EL (cell line): ENCODE measurements at places on chromosomes 6 and 20.
A peak's percentile ranks its signal among the peaks of the same experiment; 100 is the strongest.

DNA sequence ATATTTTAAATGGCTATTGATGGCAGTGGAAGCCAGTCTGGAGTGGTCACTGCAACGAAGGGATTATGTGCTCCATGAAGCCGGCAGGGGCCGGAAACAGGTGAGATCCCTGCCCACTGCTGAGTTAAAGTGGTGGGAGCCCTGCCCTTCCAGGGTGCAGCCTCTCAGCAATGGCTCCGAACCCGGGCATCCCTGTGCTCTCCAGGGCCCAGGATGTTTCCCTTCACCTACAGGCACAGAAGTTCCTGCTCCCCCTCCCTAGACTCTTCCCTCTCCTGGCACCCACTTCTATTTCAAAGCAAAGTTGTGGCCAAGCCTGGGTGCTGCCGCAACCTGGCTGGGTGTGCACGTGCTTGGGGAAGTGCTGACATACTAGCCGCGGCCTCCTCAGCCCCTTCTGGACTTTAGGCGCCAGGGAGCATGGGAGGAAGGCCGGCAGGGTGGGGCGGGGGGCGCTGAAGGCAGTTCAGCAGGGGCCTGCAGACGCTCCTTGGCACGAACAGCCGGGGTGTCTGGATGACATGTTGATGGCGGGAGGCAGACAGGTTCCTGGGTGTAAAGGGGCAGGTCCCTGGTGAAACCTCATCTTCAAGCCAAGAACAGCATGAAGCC lies 452.3 kb downstream of the HTR1B start:
- DNase-seq: no peak

- peak; percentile 47 for DNase-seq
Observed at GRCh38 chr20:13325033-13325432, 104.0 kb downstream of the ISM1 start.

DNA sequence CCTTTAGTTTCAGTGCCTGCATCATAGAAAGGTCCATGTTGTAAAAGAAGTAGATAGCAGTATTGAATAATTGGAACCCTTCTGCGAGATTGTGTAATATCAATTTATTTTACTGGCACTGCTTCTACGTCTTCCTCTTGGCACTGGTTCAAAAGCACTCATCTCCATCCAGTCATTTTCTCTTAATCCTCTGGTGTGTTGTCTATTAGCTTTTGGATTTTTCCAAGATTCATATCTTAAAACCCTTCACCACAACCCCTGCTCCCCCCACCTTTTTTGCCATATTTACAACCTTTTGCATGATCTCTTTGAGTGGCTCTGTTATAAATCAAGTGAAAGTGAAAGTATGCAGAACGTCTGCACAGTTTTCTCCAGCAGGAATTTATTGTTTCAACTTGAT lies 76.6 kb upstream of the HSF2 start:
- peak; percentile 32 for DNase-seq

DNA sequence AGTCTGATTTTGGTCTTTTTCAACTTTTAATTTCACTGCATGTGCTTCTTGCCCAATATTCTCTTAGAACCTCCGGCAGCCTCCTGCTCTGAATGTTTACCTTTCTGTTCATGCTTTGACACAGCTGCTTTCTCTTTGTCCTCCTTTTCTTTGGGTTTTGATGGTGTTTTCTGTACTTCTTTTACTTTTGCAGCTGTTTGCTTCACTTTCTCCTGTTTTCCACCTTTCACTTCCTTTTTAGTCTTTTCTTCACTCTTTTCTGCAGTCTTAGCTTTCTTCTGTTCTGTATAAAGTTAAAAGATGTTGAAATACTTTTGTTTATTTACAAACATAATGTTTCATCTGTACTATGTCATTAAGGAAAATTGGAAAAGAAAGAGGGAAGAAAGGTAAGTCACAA lies 133.1 kb downstream of the TRDN start:
- DNase-seq: no peak
